HuH-7.5 (cell line): ENCODE measurements at places on chromosomes 5 and 9.

DNA sequence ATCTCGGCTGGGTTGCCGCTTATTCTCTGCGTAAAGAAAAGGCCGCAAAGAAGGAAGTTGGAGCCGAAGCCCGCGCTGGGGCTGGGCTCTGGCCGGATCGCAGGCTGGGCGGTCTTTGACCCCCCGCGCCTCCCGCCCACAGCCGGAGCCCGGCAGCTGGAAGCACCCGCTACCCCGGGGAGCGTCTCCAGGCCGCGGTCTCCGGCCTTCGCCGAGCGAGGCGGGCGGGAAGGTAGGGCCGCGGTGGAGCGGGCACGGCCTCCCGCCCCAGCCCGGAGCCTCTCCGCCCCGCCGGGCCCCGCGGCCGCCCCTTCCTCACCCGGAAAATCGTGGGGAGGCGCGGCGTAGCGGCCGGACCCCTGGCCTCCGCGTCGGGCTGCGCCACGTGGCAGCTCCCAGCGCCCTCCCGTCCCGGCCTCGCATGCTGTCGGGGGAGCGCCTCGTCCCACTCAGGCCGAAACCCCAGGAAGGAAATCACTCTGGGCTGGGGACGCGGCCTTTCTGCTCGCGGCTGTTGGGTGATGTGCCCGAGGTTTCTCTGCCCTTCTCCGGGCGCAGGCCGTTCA lies 12.0 kb downstream of the FOXD1 start:
- no peak for DNase-seq

DNA sequence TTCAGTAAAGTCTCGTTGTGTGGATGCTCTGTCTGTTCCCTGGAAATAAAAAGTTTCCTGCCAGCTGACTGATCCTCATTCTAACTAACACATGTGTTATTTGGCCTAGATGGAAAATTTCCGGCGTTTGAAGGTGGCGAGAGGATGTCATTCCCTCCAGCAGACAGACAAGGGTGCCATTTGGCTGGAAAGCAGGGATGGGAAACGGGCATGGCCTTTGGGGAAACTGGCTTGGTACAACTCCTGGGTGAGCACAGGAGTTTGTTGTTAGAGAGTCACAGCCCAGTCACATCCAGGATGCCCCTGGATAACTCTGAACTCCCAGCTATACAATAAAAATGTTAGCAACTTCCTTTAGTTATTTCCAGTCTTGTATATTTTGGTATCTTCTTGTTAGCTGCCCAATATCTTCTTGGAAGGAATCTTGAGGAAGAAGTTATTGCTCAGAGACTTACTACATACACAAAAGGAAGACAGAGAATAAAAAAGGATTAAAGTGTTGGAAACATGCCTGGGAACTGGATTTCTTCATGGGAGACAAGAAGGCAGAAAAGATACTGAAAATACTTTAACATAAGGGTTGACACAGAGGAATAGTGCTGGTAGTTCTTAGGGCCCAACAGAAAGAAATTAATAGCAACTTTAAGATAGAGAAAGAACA lies 41.9 kb downstream of the TEK start:
- DNase-seq = no peak

- no peak for DNase-seq
Observed at GRCh38 chr9:68996462-68996861, 17.5 kb downstream of the PRKACG start.

DNA sequence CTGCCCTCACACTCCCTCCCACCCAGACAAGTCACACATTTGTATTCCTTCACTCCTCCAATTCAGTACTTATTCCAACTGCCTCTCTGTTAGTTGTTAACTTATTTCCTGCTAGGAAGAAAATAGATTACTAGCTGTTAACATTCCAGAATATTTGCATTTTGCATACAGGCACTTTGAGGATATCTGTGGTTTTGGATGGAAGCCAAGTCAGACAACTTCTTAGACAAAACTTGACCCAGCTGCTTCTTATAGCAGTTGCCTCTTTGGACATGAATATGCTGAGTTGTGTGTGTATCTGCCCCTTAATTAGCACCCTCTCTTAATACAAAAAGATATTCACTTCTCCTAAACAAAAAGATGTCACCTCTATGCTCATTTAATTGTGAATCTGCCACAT lies 1280.6 kb upstream of the ACO1 start:
- no peak for DNase-seq

DNA sequence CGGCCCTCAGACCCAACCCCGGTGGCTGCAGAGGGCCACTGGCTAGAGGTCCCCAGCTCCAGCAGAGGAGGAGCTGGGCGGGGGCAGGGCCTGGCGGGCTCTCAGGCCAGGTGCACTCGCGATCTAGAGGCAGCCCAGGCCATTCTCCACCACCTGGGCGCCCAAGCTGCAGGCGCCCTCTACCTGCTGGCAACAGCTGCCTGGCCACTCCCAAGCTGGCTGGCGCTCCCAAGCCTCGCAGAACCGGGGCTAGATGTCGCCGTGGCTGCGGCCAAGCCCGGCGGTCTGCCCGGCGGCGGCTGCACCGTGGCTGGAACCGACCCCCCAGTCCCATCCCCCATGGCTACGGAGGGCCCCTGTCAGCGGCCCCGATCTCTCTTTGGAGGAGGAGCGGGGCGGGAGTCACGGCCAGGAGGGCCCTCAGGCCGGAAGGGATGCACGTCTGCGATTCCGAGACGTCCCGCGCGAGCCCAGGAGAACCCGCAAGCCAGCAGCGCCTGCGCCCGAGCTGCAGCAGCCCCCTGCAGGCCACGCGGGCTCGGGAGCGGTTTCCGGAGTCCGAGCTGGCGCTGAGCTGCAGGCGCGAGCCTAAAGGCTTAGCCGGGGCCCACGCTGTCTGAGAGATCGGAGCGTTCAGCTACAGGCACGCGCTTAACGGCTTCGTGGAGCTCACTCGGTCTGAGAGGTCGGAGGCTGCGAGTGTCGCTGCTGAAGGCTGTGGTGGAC lies 44.3 kb upstream of the BICD2 start:
- peak; percentile 50 for DNase-seq

- no peak for DNase-seq
Observed at GRCh38 chr9:108456903-108457302, 398.9 kb downstream of the ACTL7B start.

DNA sequence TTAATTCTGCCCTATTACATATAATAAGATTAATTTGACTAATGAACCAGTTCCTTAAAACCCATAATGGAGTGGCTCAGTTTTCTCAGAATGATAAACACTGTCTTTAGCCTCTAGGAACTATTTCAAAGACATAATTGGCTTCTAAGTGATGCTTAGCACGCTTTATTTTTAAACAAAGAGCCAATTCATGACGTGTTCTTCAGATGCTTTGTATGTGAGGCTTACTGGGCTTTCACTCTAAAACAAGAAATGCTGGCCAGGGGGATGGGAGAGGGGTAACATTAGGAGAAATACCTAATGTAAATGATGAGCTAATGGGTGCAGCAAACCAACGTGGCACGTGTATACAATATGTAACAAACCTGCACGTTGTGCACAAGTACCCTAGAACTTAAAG lies 7.6 kb upstream of the SFXN1 start:
- DNase-seq = no peak

DNA sequence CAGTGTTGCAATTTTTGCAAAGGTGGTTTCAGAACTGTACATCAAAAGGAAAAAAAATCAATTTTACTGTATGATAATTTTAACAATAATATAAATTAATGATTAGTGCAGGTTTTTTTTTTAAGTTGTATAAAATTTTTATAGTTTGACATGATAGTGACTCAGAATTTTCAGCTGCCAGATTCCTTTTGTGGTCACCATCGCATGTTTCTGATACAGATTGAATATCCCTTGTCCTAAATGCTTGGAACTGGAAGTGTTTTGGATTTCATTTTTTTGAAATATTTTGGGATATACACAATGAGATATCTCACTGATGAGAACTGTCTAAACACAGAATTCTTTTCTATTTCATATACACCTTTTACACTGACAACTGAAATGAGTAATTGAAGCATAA lies 361.3 kb downstream of the RAB3C start:
- DNase-seq = no peak

- no peak for DNase-seq
Observed at GRCh38 chr9:100240512-100240911, 112.2 kb downstream of the TEX10 start.

DNA sequence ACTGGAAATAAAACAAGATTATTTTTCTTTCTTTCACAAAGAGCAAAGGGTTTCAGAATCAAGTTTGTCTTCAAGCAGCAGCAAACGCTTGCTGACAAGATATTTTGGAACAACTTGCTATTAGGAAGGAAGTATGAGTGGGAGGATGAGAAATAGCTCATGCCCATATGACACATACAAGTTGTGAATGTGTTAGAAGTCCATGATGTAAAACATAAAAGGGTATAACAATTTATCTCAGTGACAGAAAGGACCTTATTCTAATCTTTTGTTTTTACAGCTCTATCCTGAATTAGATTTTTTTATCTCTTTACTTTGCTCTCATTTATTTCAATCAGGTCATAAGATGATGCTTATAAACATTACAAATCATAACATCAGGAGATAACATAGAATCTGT lies 516.6 kb upstream of the MEF2C start:
- DNase-seq = no peak

DNA sequence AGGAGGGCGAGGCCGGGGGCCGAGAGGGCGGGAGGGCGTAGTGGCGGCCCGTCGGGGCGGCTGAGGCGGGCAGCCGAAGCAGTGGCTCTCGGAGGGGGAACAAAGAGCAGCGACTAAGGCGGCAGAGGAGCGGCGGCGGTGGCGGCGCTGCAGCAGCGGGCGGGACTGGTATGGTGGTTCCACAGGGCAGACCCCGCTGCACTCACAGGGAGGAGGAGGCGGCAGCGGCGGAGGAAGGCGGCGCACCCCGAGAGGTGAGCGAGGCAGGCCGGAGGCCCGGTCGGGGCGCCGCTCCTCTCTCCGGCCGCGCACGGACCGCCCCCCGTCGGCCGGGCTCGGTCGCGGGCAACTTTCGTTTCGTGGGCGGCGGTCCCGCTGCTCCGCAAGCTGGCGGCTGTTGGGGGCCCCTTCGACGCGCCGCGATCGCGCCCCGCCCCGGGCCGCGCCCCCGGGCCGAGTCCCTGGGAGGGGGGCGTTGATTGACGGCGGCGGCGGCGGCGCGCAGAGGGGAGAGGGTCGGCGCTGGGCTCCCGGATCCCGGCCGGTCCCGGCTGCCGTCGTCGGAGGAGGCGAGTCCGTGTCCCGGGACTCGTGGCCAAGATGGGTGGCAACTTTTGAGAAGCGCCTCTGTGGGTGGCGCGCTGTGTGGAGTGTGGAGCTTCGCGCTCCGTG lies 467 bp downstream of the CNOT6 start:
- DNase-seq = peak; percentile 47

GRCh38 chr5:54002779-54003178 lies 307.6 kb downstream of the ARL15 start:
- no peak for DNase-seq

- no peak for DNase-seq
Observed at GRCh38 chr5:138869763-138870500, 5.2 kb downstream of the LRRTM2 start.

GRCh38 chr9:129626079-129626624 lies at the start of gene NTMT1:
Gene NTMT1 (plus strand): TSS chr9:129626163. CDS start chr9:129632704, 6,541 bp downstream.
- DNase-seq = peak; percentile 93

DNA sequence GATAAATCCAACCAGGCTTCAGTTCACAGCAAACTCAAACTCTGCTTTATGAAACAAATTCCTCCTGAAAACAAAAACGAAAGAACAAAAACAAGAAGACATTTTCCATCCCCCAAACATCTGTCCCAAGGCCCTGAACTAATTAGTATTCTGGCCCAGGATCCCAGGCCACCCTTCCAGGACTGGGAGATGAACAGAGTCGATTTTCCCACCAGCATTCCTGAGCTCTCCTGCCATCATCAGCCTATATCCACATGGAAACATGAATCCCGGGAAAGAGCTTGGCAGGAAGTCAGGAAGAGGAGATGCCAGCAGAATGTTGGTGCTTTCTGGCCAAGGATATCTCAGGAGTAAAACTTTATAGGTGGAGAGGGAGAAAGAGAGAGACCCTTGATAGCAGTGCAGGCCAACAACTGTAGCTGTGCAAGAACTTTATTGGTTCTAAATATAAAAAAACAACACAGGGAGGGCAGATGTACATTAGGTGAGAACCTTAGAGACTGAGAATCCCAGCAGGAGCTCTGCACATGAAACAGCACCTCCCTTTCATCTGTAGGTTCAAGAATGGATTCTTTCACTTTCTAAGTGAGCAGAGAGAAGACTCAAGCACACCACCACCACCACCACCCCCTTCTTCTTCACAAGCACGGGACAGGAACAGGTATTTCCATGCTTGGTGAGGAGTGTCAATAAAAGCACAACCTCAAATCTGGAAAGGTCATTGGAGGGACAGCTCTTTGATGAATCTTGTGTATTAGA lies 190.7 kb upstream of the TAS2R1 start:
- no peak for DNase-seq

DNA sequence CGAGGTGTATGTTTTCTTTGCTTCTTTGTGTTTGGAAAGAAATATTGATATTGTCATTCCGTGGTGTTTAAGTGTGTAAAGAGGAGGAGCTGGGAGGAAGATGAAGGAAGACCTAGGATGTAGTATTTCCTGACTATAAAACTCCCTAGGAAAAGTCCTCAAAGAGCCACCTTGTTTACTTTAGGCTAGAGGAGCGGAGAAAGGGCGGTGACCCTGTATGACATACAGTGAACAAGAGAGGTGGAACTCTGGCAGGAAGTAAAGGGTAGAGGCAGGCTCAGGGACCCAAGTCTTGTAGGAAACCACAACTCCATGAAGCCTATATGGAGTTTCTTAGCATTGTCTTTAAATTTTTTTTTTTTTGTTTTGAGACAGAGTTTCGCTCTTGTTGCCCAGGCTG lies 303.9 kb downstream of the DOCK8 start:
- no peak for DNase-seq

GRCh38 chr5:113186061-113186460 lies 209.5 kb downstream of the DCP2 start:
- DNase-seq = no peak

DNA sequence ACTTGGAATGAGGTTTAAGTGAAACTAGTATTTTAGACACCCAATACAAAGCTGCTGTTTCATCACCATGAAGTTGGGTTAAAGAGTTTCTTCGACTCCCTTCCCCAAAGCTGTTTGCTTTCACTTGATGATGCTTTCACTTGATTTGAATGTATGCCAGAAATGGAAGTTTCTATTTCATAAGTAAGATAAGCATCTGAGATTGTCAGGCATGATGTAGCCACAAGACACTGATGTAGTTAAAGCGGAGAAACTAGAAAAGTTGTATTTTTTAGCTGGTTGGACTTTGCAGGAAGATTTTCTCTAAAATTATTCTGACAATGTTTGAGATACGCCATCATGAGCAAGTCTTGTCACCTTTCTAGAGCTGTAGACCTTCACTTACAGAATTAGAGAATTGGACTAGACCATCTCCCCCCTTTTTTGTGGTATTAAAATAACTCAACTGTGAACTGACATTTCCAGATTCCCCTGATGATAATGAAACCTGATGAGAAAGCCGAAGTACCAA lies 20.0 kb downstream of the MOCS2 start:
- DNase-seq = no peak

DNA sequence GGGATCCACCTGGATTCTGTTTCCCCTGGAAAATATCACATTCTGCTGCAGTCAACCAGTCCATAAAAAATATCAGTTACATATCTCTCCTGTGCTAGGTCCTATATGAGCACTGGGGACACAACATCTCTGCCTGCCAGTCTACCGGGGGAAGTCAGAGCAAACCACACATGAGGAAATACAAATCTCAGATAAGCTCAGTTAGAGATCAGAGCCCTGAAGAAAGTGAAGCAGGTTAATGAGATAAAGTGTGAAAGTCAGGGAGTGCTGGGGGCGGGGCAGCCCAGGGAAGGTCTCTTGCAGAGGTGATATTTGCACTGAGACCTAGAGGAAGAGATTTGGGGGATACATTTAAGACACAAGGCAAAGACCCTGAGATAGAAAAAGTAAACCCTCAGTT lies 67.8 kb upstream of the SLC1A1 start:
- no peak for DNase-seq
